ENCODE measurements at places on chromosomes 16 and 17.

- no peak for DNase-seq
These were observed 247.8 kb upstream of the ERCC4 start for GRCh38 chr16:13672196-13672595.

- DNase-seq = no peak
These were observed 6.8 kb upstream of the RBFOX1 start for GRCh38 chr16:7325834-7326233.

- no peak for DNase-seq
These were observed 18.0 kb upstream of the TRIM37 start for GRCh38 chr17:59124665-59125064.

DNA sequence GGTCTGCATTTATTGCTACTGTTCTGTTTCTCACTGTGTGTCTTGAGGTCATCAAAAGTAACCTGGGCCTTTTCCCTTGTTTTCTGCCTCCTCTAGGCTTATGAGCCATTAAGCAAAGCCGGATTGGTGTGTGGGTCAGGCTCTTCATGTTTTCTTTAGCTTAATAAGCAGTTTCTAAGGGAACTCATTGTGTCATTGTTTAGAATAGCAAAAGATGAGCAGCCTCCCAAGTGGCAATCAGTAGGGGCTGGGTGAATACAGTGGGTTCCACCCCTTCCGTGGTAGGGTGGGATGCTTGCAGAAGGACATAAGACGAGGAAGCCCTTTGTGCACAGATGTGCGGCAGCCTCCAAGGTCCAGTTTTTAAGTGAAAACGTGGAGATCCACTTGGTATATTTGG, 34.5 kb downstream of the ABCC1 start:
- no peak for DNase-seq

DNA sequence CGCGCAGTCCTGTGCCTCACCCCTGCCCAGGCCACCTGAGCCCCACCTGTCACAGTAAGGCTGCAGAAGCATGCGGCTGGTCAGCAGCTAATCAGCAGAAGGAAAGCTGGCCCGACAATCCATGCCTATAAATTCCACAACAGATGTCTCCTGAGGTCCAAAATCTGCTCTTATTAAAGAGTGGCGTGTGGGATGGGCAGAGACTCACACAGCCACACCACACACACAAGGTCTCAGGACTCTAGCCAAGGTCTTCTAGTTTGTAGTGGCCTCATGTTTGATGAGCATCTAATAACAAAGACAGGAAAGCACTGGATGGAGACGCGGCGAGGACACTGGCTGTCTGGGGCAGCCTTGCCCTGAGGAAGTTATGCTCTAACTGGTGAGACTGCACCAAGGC, 55.9 kb downstream of the ANKRD11 start:
- DNase-seq = no peak

GRCh38 chr17:35740997-35741931, 9.8 kb downstream of the RASL10B start:
- peak; percentile 79 for DNase-seq

- no peak for DNase-seq
These were observed 9.9 kb upstream of the TSPOAP1 start for GRCh38 chr17:58338454-58338840.

- no peak for DNase-seq
These were observed 1.2 kb upstream of the ATP2A1 start for GRCh38 chr16:28876973-28877654.

DNA sequence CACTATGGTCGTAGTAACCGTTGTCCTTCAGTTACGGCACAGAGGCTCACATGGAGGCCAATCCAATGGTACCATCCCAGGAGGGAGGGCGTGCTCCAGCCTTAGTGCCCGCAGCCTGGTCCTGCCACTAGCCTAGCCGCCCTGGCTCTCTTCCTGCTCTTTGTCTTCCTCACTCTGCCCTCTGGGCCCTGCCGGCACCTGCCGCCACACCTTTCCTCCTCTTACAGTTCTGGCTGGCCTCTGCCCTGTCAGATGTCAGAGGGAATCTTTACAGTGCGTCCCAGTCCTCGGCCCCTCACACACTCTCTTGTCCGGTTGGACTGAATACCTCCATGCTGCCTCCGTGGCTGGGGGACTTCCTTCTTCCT, 23.4 kb downstream of the GINS2 start:
- no peak for DNase-seq
